ENCODE measurements at places on chromosomes 4 and X.

DNA sequence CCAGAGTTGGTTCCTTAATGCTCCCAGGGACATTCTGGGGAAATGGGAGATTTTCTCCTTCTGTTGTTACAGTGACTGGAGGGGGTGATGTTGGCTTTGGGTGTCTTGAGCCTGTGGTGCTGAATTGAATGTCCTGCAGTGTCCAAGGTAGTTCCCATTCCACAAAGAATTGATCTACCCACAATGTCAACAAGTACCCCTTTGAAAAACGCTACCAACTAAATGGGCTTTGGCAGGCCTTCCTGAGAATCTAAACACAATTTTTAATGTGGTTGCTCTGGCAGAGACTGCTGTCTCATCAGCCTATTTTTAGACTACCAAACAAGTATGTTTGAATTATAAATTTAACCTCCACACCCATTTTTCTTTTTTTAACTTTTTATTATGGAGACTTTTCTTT, 69.4 kb downstream of the CCKAR start:
- H3K4me1 ChIP-seq, result peaks cover 4% of the 10 kb centered on the region
- H3K4me3 ChIP-seq, result no peak overlapping the region
- peaks cover 8% of the 10 kb centered on the region for H3K36me3 ChIP-seq

DNA sequence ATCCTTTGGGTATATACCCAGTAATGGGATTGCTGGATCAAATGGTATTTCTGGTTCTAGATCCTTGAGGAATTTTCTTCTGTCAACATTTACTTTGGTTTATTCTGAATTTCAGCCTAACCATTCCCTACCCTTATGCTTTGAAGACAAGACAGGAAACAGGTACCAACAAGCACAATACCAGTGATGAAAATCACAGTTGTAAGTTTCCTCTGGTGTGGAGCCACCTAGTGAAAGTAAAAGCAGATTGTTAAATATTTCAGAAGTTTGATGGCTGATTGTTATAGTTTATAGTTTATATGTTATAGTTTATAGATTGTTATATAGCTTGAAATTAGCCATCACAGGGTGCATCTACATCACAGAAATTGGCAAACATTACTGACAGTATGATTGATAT, 104.5 kb upstream of the AGA start:
- no peak for DNase-seq
- H3K36me3 ChIP-seq, result no peaks in the 10 kb centered on the region
- H3K27ac ChIP-seq, result no peak overlapping the region
- no peaks in the 10 kb centered on the region for H3K27me3 ChIP-seq
- peaks cover 3% of the 10 kb centered on the region for H3K4me1 ChIP-seq
- H3K4me3 ChIP-seq, result no peak overlapping the region

- H3K27ac ChIP-seq, result no peak overlapping the region
- H3K27me3 ChIP-seq, result no peaks in the 10 kb centered on the region
- H3K4me3 ChIP-seq, result no peak overlapping the region
- H3K4me1 ChIP-seq, result no peaks in the 10 kb centered on the region
Measured at GRCh38 chr4:110977554-110977953, 354.7 kb upstream of the PITX2 start.

DNA sequence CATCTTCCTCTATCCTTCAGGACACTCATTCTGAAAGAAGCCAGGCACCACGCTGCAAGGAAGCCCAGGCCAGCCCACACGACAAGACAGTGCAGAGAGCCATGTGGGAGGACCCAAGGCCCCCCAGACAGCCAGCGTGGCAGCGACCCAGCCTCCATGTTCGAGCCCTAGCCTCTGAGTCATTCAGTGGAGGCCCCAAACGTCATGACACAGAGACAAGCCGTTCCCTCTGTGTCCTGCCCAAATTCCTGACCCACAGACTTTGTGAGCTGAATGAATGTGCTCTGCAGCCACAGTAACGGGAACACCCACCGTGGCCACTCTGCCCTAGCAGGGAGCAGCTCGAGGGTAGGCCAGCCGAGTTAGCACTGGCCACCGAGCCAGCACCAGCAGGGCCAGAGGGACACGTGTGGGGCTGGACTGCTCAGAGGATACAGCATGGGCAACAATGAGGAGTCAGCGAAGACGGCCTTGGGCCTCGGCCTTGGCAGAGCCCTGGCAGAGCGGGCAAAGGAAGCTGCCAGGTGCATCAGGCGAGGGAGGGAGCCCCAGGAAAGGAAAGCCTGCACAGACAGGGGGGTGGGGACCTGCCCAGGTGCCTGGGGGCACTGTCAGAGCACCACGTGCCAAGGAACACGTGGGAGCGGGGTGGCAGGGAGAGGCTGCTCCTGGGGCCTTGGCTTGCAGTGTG, 8.6 kb downstream of the BLOC1S4 start:
- no peak for DNase-seq
- H3K36me3 ChIP-seq, result no peaks in the 10 kb centered on the region
- no peaks in the 10 kb centered on the region for H3K27me3 ChIP-seq
- H3K27ac ChIP-seq, result no peak overlapping the region

DNA sequence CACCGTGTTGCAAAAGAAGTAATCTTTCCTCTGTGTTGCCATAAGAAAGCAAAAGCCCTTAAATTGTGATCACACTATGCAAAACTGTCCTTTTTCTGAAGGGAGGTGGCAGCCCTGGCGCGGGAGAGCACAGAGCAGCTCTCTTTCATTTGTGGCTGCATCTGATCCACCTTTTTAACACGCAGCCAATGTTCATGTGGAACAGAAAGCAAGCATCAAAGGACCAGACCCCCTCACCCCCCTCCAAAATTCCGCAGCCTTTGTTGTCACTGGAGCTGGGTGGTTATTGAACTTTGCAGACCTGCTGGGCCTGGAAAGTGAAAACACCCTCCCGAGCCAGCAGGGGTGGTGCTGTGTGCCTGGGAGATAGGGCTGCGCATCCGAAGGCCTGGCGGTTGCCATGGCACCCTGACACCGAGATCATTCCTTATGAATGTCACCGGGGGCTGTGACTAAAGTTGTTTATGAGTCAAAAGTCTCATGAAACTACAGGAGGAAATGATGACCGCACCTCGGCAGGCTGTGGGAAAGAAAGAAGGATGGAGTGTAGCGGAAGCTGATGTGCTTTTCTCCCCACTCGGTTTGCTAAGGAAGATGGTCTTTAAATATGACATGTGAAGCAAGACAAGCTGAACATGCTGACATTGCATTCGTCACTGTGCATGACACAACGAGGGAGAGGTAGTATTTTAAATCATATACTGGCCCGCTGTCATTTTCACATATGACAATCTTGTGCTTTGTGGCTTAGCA, 367.4 kb downstream of the UNC5C start:
- H3K36me3 ChIP-seq, result no peaks in the 10 kb centered on the region
- H3K4me3 ChIP-seq, result peak overlapping the region; percentile 41
- H3K27ac ChIP-seq, result peak overlapping the region; percentile 91
- H3K4me1 ChIP-seq, result peaks cover 9% of the 10 kb centered on the region
- peaks cover 7% of the 10 kb centered on the region for H3K27me3 ChIP-seq

DNA sequence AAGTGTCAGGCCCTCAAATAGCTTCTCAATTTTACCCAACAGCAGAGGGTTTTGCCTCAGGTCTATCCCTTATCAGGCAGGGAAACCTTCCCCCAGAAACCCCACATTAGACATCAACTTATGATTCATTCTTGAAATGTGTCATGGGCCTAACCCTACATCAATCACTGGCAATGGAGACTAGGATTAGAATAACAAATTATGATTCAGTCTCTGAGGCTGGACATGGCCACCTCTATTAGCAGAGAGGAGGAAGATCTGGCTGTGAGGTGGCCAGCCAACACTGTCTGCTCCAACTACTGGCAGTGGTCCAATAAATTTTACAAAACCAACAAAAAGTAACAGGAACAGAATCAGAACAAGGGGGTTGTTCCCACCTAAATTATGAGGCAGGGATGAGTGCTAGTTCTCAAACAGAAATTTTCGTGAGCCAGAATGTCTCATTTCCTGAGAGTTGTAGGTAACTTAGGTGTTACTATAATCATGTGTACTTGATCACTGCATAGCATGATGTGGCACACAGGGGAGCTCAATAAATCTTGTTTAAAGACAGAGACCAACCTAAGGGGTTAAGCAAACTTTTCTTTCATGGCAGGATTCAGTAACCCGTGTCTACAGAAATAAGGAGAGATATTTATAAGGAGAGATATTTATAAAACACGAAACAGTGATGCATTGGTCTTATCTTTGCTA, 126.8 kb downstream of the NFKB1 start:
- H3K36me3 ChIP-seq, result no peaks in the 10 kb centered on the region
- no peaks in the 10 kb centered on the region for H3K27me3 ChIP-seq
- peaks cover 50% of the 10 kb centered on the region for H3K4me1 ChIP-seq
- no peak for DNase-seq
- peak overlapping the region; percentile 37 for H3K27ac ChIP-seq
- H3K4me3 ChIP-seq, result no peak overlapping the region

- peaks cover 14% of the 10 kb centered on the region for H3K27me3 ChIP-seq
- no peak overlapping the region for H3K4me3 ChIP-seq
- peaks cover 2% of the 10 kb centered on the region for H3K36me3 ChIP-seq
- H3K27ac ChIP-seq, result no peak overlapping the region
- peaks cover 5% of the 10 kb centered on the region for H3K4me1 ChIP-seq
Measured at GRCh38 chr4:163969291-163969690, 474.8 kb downstream of the TMA16 start.

DNA sequence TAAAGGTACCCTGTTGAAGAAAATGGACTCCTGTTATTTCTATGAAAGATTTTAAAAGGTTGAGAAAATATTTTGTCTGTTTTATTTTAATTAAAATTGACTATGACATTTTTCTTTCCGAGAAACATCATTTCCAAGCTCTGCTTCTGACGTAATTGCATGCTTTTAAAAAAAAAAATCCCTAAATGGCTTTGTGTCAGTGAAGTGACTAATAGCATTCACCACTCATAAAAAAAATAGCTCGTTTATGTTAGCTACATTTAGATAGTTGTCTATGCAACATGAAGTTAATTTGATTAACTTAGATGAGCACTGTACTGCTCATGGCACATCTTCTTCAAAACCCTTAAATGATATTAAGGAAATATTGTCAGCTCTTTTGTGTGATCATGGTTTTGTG, 105.1 kb upstream of the KLHL13 start:
- H3K27me3 ChIP-seq, result no peaks in the 10 kb centered on the region
- H3K4me3 ChIP-seq, result no peak overlapping the region
- no peak overlapping the region for H3K27ac ChIP-seq
- DNase-seq, result no peak

DNA sequence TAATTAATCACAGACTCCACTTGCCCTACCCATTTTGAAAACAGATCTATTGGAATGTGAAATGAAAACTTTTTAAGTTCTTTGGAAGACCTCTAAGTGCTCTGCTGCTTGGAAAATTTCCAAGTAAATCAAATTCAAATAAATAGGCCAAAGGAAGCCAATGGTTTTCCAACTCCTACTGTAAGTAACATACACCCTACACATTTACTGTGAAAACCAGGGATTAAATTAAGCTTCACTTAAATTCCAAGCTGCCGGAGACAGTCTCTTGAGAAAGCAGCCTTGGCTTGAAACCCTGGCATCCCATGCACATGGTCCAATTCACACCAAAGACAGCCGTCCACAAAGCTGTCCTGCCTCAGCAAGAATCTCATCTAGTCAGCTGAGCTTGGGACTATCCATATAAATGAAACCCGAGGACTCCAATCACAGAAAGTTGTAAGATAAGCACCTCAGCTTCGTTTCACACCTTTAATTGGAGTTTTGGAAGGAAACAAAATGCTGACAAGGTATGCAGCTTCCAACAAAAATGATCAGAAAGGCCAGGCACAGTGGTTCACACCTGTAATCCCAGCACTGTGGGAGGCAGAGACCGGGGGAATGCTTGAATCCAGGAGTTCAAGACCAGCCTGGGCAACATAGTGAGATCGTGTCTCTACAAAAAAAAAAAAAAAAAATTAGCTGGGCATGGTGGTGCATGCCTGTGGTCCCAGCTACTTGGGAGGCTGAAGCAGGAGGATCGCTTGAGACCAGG, 88.6 kb downstream of the APBB2 start:
- no peak for DNase-seq
- peaks cover 2% of the 10 kb centered on the region for H3K4me1 ChIP-seq
- no peaks in the 10 kb centered on the region for H3K36me3 ChIP-seq
- no peak overlapping the region for H3K4me3 ChIP-seq

DNA sequence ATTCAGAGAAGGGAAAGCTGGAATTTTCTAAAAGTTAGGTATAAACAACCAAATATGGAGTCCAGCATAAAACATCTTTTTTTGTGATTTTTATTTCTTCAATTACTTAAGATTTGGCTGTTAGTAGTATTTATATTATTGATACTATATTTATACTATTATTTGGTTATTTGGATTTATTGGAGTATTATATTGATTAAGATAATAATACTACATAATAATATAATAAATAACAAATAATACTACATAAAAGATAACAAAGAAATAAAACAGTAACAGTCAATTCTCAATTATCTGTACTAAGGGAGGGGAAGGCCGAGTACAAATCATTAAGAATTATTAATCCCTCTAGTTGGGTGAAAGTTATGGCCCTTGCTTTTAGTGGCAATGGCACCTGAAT, 66.0 kb upstream of the IRF2 start:
- DNase-seq, result no peak
- H3K36me3 ChIP-seq, result no peaks in the 10 kb centered on the region
- H3K4me3 ChIP-seq, result no peak overlapping the region
- H3K4me1 ChIP-seq, result peaks cover 26% of the 10 kb centered on the region

- no peak overlapping the region for H3K27ac ChIP-seq
- H3K4me1 ChIP-seq, result peaks cover 2% of the 10 kb centered on the region
- no peak for DNase-seq
- no peak overlapping the region for H3K4me3 ChIP-seq
Measured at GRCh38 chrX:68990948-68991347, 162.1 kb downstream of the EFNB1 start.

- H3K27me3 ChIP-seq, result peaks cover 47% of the 10 kb centered on the region
- no peak overlapping the region for H3K4me3 ChIP-seq
- peaks cover 9% of the 10 kb centered on the region for H3K4me1 ChIP-seq
Measured at GRCh38 chr4:121706595-121707021, 9.8 kb upstream of the ANXA5 start.

- H3K36me3 ChIP-seq, result peaks cover 17% of the 10 kb centered on the region
- no peaks in the 10 kb centered on the region for H3K27me3 ChIP-seq
- peak overlapping the region; percentile 88 for H3K27ac ChIP-seq
- H3K4me3 ChIP-seq, result no peak overlapping the region
Measured at GRCh38 chr4:142267101-142267500, 579.0 kb downstream of the INPP4B start.

DNA sequence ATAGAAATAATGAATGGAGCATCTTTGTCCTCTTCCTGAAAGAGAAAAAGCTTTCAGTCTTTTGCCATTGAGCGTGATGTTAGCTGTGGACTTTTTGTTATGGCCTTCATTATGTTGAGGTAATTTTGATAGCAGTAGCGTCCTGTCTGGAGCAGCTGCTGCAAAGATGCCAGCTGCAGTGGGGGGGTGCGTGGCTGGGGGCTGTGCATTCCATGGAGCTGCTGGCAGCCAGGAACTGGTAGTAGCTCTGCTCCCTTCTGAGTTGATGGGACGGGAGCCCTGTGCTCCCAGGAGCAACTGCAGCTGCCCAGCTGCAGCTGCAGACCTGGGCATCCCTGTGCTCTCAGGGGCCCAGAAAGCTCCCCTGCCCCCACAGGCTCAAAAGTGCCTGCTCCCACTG, 50.4 kb downstream of the CCDC160 start:
- H3K27me3 ChIP-seq, result no peaks in the 10 kb centered on the region
- no peak for DNase-seq
- H3K4me3 ChIP-seq, result no peak overlapping the region
